ENCODE measurements at places on chromosomes 2 and 18. TPM values are rescaled to one million over a fixed set of nuclear protein-coding genes. Genes with fewer than 3 reads are reported as not detected.

DNA sequence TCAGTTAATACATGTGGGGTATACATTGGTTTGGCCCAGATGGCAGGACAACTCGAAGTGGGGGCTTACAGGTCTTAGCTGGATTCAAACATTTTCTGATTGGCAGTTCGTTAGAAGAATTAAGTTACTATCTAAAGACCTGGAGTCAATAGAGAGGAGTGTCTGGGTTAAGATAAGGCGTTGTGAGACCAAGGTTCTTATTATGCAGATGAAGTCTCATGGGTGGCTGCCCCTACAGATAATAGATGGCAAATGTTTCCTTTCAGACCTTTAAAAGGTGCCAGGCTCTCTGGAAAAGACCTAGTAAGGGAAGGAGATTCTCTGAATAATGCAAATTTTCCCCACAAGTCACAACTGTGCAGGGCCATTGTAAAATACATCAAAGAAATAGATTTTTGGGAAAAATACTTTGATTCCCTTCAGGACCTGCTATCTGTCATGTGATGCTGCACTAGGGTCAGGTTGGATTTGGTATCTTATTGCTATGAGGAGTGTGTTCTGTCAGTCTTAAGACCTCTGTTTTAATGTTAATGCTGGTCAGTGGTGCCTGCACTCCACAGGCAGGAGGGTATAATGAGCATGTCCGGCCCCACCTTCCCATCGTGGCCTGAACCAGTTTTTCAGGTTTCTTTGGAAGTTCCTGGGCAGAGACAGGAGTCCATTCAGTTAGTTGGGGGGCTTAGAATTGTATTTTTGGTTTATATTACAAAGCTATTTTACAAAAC is 14.3 kb upstream of the MC5R start:
- no peak for DNase-seq

- no peak for DNase-seq
These were observed 533.8 kb downstream of the FBXO15 start for GRCh38 chr18:73613706-73614340.

DNA sequence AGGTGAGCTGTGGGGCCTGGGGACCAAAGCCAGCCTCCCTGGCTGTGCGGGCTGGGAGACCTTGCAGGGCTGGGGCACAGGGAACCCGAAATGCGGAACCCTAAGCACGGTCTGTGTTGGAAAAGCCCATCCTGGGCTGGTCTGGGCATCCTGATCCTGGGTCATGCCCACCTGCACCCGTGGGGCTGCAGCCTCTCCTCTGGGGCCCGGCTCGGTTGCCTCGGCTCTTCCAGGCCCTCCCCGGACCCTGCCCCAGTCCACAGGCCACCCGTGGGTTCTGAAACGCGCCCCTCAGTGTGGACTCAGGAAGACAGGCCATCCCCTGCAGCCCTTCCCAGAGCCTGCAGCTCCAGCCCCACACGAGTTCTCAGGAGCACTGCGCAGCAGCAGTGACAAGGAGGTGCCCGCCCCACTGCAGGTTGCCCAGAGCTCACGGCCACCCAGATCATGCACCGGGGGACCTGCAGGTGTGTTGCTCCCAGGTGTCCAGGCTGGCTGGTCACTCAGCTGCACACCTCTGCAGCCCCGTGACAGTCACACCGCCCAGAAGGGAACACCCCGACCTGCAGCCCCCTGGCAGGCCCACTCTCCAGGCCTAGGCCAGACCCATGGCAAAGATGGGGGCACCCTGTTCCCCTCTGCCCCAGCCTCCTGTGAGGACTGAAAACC is 12.2 kb upstream of the NFATC1 start:
- no peak for DNase-seq

GRCh38 chr2:62641410-62641843 is 64.1 kb upstream of the EHBP1 start:
- DNase-seq = no peak

DNA sequence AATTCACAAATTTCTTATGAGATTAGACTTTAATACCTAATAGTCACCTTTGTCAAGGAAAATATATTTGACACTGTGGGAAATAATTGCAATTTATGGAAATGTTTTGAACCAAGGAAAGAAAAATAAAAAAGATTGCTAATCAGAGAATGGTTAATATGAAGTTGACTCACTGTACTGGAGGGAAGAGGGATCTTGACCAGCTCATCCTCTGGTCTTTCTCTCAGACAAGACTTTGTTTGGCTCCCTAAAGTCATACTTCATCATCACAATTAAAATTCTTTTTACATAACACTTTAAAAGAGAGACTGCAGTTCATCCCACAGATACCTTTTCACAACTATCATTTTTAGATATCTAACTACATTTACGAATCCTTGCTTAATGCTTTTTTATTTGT is 538.5 kb upstream of the ZEB2 start:
- DNase-seq = no peak

DNA sequence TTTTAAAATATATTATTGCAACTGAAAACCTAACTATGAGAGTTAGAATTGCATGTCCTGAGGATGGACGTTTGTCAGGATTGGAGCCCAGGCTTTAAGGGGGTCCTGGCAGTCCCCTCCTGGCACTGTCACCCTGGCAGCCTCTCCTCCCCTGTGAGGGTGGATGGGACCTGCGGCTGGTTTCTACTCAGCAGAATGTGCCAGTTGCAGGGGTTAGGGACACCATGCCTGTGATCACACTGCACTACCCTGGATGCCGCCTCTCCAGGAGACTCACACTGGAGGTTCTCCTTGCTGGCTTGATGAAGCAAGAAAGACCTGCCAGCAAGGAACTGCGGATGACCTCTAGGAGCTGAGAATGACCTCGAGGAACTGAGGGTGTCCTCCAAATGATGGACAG is 356.7 kb upstream of the MYT1L start:
- no peak for DNase-seq

DNA sequence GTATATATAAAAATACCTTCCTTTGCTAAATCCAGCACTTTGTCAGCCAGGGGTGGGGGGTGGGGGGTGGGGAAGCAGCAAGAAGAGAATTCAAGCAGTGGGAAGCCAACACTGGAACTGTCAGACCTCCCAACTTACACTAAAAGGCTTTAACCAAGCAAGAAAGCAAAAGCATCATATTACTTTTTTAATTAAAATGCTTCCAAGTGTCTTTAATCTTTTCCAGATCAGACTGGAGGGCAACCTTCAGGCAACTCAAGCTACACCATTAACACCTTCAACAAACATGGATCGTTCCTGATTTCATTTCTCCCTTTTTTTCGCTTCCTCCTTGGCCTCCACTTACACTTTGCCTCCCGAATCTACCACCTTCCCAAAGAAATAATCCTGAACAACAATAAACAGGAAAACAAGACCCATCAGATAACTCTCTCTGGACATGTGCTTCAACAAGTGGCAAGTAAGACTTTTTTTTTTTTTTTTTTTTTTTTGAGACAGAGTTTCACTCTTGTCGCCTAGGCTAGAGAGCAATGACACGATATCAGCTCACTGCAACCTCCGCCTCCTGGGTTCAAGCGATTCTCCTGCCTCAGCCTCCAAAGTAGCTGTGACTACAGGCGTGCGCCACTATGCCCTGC is 35.5 kb downstream of the ZNF521 start:
- no peak for DNase-seq

DNA sequence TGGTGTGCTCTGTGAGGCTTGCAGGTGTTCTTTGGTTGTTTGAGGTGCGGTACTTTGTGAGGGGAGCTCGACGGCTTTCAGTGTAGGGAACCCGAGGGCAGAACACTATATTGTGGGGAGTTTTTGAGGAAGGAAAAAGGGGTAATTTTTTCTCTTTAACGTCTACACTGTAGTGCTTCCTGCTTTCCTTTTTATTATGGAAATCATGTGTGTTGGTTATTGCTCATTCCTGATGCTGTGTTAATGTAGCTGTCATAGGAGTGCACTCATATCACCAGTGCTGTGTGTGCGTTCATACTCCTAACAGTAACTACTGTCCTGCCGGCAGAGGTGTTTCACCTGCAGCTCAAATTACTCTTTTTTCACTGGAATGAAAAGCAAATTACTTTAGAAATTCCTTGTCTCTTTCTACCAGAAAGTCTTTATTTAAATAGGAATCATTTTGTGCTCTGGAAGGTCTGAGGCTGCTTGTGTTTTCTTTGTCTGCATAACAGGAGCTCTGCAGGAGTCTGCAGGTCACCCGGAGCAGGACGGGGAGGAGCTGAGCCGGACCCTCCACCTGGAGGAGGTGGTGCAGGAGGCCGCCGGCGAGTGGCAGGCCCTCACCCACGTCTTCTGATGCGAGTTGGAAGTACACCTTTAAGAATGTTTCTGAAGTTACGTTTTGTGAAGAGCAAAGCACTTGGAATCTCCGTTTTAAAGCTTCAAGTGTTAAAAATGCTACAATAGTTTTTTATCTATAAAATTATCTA is 145.5 kb downstream of the ZNF236 start:
- no peak for DNase-seq

DNA sequence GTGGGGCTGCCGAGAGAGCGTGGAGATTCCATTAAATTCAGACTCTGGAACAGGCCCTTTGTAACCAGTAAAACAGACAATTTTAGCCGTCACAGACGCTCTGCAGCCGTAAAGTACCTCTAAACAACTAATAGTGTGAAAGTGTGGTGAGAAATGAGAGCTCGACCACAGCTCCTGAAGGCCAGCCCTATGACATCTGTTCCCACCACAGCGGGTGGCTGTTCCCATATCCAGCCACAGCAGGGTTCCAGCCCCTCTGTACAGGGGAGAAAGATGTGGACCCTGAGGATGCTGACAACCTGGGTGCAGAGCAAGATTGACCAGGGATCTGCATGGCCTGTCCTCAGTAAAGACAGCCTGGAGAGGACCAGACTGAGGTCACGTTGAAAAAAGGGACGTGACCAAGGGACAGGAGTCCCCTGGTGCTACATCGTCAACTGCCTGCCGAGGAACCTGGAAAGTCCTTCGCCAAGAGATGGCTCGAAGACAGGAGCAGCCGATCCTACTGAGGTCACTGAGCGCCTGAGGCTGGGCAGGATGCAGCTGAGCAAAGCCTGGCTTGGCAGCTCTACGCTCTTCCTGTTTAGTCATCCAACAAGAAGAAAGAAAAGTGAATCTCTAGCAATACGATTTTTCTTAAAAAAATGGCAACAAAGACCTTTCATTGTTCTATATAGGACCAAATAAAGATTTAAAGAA is 831.7 kb downstream of the RNF144A start:
- no peak for DNase-seq

GRCh38 chr2:170953941-170954340 is 24.9 kb downstream of the GORASP2 start:
- no peak for DNase-seq

- no peak for DNase-seq
These were observed 159.3 kb upstream of the GULP1 start for GRCh38 chr2:188132385-188132784.

DNA sequence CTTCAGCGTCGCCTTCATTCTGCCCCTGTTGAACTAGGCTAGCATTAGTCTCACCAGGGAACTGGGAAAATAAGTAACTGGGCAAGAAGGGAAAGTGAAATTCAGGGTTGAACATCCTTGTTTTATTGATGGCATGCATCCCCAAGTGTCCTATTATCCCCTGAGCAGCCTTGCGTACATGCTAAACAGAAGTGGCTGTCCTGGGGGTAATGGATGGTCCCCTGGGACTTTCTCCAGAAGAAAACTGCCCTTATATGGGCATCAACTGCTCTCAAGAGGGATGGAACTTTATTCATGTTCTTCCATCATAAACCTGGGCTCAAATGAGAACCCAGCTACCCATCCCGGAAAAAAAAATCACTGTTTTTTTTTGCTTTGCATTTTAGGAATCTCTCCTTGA is 11.8 kb upstream of the SMIM21 start:
- DNase-seq = no peak

GRCh38 chr2:72106978-72107377 is 40.7 kb downstream of the CYP26B1 start:
- DNase-seq = no peak

GRCh38 chr2:190838492-190838910 is 42.1 kb upstream of the GLS start:
- DNase-seq = no peak

DNA sequence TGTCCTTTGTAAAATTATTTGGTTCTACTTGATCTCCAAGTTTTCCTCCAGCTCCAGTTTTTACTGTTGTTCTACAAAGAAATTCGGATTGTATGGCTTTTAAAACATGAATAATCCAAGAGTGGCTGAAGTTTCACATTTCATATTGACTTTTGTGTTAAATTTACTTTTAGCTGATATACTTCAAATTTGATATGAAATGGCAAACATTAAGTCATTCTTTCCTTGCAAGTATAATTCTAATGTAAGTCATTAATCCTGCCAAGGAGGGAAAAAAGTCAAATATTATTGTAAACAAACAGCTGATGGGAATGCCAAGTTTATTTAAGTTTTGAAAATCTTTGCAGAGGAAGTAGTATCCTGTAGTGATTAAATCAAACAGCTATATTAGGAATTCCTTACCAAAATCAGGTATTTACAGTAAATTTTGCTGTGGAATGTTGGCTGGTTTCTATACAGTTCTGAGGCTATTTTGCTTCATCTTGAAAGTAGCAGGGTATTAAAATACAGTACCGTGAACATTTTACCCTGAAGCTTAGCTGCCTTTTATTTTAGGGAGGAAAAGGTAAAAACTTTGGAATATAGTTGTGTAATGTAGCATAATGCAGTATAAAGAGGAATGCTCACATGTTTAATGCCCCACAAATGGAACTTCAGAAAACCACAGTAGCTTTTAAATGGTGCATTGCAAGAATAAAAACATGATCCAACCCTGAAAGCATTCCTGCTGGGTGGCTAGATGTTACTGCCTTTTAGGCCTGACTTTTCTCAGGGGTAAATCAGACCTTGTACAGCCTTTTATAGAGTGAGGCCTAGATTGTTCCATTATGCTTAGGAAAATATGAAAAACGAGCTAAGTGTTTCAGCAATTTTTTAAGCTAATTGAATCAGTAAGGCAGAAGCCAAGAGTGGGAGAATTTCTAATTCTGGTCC is 62.7 kb upstream of the NT5C1B start:
- no peak for DNase-seq

- DNase-seq = no peak
These were observed 29.6 kb upstream of the LPIN1 start for GRCh38 chr2:11716689-11717321.

DNA sequence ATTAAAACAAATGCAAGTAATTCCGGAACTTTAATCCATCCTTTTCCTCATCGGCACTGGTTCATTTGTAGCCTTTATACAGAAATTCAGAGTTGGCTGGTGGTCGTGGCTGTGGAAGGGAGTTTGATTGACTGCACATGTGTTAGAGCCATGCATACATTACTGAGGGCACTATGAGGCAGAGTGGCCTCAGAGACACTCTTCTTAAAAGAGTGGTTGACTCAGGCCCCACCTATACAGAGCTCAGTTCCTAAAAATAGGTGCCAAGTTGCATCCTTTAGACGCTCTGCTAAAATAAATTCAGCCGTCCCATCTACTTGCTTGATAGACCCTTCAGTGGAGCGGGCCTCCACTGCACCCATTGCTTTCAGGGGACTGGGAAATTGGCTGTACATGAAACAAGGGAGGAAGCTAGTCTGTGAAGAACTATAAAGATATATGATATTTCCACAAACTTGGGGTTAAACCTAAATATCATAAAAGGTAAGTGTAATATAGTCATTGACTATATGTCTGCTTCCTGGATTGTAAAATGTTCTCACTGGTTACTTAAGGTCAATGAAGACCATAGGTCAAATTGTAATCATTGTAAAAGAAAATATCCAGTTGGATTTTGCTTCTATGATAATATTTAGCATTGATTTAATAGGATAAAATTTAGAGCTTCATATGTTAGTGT is 298.9 kb downstream of the XIRP2 start:
- DNase-seq = no peak

SPP2 gene
- not detected for total RNA-seq

PLEK gene
- total RNA-seq = not detected

AQP12B gene
- not detected for total RNA-seq

RGPD3 gene
- 0.29 TPM for total RNA-seq

TDRD15 gene
- not detected for total RNA-seq

FBLN7 gene
- total RNA-seq = not detected

CCL20 gene
- total RNA-seq = 1.2 TPM

NEU4 gene
- not detected for total RNA-seq

LYPD6B gene
- 2.7 TPM for total RNA-seq

PLCL1 gene
- total RNA-seq = not detected

All from epithelial cell of proximal tubule (primary cell).